ENCODE measurements at places on chromosomes 7 and 10.

- DNase-seq: no peak
Measured at GRCh38 chr7:155722936-155723335, 78.5 kb downstream of the RBM33 start.

DNA sequence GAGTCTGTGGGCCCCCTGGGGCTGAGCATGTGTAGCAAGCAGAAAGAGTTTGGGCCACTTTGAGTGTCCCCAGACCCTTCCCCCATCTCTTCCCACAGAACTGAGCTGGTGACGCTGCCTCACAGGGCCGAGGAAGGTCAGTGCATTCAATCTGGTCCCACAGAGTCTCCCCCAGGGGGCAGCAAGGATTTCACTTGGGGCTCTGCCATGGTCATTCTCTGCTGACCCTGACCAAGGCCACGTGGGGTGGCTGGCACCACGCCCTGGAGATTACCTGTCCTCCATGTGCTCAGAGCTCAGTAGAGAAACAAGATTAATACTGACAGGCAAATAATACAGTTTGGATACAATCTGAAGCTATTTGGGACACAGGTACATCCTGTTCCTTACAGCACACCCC, 30.2 kb downstream of the ADRA2A start:
- no peak for DNase-seq

DNA sequence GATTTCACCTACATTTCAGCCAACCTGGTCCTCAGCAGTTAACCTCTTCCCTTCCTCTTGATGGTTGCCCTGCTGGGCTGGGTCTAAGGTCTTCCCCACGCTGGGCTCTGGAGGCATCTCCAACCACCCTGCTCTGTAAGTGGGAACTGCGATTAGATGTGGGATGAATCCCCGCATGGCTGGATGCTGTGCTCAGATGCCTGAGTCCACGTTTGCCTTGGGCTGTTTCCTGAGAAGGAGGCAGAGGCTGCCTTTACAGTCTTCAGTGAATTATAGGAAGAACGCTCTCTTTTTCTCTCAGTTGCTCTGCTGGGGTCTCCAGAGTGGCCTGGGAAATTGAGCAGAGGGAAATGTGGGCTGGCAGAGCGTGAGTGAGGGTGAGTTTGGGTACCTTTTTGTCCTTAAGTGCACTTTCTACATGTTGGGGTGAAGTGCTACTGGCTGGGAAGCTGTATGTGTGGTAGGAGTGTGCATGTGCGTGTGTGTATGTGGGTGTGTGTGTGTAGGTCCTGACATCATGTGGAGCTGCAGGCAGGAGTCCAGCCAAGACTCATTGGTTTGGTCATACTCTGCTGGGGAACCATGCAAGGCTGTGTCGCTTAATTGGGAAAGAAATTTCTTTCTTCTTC, 1.5 kb downstream of the GIMAP8 start:
- DNase-seq: no peak

- no peak for DNase-seq
Measured at GRCh38 chr7:29142021-29142727, 4.2 kb downstream of the CPVL start.

GRCh38 chr7:7119729-7120128, 62.6 kb upstream of the C1GALT1 start:
- DNase-seq: no peak

GRCh38 chr7:68474661-68475216, 1123.5 kb upstream of the AUTS2 start:
- no peak for DNase-seq

DNA sequence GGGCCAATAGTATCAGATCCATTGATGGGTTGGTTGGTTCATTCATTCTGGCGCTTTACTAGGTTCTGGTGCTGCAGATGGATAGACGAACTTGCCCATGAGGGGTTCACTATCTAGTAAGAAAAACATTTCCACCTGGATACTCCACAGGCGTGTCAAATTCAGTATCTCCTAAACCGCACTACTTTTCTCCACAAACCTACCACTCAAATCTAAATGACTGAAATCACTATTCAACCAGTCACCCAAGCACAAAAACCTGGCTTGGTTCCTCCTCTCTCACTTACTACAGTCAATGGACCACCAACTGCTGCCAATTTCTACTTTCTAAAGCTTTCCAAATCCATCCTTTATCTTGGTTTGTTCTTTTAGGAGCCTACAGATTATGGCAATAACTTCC, 572 bp downstream of the AGK start:
- DNase-seq: no peak

GRCh38 chr7:4561795-4562194, 120.3 kb upstream of the FOXK1 start:
- no peak for DNase-seq

- no peak for DNase-seq
Measured at GRCh38 chr7:545470-545869, 25.8 kb upstream of the PDGFA start.

DNA sequence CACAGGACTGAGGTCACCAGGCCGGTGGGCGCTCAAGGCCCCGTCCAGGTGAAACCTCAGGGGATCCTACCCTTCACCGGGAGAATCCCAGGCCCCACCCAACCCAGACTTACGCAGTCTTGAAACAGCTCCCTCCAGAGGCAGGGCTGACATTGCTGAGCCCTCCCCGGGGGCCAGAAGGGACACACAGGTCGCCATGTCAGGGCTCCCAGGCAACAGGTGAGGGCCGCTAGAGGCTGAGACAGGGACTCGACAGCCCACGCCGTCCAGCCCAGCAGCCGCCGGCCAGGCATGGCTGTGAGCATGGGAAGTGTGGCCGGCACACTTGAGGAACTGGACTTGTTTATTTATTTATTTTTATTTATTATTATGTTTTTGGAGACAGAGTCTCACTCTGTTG, 10.3 kb downstream of the MICALL2 start:
- DNase-seq: no peak

DNA sequence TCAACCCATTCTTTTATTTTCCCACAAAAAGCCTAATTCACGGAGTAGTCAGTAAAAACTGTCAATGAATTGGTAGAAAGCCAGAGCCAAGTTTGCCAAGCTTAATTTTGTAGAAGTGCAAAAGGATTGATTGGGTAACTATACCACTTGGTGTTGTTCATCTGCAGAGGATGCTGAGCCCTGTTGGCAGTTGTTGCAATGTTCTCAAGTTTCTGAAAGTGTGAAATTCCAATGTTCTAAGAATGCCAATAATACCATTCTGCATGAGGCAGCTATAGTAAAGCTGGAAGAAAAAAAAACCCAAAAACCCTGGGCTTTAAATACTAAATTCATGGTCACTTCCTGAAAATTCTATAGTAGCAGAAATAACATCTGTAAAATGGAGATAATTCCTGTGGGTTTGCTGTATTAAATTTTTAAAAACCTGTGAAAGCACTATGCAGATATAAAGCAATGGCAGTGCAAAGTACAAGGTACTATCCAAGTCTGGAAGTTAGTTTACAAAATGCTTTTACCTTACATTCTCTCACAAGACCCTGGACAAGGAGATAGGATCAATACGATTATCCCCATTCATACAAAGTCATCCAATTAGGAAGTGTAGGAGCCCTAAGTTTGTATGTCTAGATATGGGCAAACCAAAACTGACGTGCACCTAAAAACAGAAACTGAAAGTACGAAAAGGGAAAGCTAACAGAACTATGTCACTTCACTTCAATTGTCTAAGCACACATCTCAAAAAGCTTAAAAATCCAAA, 6.0 kb upstream of the PON1 start:
- no peak for DNase-seq

GRCh38 chr7:117132321-117133120, 179.2 kb downstream of the ST7 start:
- DNase-seq: no peak

DNA sequence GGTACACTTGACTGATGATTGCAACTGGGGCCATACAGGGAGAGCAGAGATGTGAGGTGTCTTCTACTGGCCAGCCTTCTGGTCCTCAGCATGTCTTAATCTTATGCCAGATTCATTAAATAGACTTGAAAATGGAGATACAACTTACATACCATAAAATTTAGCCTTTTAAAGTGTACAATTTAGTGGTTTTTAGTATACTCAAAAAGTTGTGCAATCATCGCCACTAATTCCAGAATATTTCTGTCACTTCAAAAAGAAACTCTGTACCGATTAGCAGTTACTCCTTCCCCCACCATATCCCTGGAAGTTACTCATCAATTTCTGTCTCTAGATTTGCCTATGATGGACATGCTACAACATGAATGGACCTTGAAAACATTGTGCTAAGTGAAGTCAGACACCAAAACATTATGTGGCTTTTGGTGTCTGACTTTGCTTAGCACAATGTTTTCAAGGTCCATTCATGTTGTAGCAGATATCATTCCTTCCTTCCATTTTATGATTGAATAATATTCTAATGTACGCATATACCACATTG, 53.0 kb downstream of the SH2D4B start:
- DNase-seq: no peak

DNA sequence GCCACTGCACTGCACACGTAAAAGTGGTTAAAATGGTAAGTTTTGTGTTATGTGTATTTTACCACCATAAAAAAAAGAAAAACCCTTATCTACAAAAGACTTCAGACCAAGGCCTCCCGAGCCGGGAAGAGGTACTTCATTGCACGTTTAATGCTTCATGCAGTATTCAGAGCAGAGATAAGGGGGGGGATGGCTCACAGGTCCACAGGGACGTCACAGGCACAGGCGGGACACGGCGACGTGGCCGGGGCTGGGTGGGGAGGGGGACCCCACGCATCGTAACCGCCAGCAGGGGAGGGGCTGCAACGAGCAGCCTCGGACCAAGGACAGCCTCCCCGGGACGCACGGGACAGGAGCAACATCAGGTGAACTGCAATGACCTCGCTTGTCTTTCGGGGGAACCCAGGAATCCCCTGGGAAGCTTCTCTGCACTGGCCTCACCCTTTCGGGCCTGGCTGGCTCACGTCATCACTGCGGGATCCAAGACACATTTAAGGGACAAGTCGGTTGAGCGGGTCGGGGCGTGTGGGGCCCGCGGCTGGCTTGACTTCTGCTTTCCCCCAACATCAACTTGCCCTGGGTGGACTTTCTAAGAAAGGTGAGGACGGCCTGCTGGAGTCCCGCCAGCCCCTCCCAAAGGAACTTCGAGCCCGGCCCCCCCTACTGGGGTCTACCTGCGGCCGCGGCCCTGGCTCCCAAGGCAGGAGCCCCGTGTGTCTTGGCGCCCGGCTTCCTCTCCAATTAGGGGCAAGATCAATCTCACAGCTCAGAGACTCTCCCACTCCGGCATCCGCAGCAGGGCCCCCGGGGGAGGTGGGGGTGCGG, 29.6 kb upstream of the PDGFA start:
- DNase-seq: no peak

DNA sequence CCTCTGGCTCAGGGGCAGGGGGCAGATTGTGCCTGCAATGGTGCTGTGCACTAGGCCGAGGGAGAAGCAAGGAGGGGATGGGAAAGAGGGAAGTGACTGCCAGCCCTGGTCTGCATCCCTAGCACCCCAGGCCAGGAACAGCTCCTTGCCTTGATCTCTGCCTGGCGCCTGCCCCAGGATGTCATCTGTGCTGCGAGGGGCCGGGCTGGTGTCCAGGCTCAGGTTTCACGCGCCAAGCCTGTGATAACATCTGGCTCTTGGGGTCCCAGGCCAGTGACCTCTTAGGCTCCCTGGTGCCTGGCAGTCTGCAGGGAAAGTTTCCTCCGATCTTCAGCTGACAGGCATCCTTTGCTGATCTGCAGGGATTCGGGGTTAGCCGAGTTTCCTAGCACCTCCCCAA, 193.5 kb upstream of the GPR26 start:
- no peak for DNase-seq

- DNase-seq: no peak
Measured at GRCh38 chr7:121019018-121019417, 30.5 kb downstream of the CPED1 start.

GRCh38 chr7:31096877-31097258, 44.8 kb downstream of the ADCYAP1R1 start:
- DNase-seq: no peak

GRCh38 chr10:132588301-132589013, 50.9 kb downstream of the INPP5A start:
- DNase-seq: no peak

GRCh38 chr7:21580073-21580521, 37.3 kb downstream of the DNAH11 start:
- no peak for DNase-seq

DNA sequence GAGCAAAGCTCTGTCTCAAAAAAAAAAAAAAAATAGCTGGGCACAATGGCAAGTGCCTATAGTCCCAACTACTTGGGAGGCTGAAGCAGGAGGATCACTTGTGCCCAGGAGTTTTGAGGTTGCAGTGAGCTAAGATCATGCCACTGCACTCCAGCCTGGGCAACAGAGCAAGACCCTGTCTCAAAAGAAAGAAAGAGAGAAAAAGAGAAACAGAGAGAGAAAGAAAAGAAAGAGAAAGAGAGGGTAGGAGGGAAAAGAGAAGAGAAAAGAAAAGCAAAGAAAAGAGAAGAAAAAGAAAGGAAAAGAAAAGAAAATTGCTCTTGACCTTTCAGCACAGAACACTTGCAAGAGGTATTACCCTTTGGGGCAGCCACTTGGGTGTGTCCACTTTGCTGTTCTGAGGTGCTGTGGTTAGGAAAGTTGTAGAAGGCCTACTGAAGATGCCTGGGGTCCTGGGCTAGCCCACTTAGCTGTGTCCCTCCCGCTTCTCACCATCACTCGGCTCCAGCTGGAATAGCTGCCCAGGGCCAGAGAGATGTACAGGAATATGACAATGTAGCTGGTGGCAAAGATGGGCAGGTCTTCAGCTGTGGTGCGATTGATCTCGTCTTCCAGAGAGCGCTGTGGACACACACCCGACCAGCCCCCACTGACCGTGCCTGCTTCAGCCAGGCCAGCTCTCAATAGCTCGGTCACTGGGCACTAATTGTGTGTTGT, 5.6 kb downstream of the NPC1L1 start:
- no peak for DNase-seq

DNA sequence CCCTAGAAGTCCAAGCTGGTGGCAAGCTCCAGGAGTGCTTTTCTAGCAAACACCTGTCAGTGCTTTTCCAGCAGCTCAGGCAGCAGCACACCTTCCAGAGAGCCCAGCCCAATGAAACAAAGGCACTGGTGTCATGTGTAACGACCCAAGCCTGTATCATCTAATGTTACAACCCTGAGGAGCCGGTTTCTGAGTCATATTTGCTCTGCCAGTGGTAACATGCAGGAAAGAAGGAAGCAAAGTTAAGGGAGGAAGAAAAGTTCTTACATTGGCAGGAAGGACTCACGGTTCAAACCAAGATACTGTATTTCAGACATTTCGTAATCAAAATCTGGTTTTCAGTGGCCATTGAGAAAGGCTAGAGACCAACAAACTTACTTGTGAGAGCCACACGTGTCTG, at the start of gene ANKRD22:
Gene ANKRD22, minus strand, starts transcription at position 139 of the 400 bp plus-strand sequence. CDS start 237 bp downstream, outside the sequence.
- DNase-seq: no peak

DNA sequence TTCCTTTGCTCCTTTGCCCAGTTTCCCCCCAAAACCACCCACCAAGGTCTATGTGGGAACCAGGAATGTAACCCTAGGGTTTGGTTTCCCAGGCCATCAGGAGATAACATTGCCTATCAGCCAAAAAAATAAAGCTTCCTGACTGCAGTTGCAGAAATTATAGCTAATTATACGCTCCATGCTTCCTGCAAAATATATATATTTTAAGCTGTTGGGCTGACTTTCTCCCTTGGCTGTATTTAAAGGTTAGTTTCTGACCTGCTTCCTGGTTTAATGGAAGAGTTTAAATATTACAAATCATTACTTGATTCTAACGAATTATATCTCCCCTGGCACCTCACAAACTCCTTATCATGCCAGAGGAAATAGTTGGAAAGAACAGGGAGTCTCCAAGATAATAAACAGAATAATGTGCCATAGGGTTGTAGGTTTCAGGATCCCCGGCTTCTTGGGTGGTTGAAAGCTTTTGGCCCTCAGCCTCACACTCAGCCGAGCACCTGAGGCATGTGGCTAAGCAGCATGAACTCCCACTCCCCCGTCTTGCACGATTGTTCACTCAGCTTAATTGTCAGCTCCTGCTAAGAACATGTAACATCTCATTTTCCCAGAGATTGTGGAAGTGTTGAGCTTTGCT, 79.9 kb downstream of the FZD1 start:
- DNase-seq: no peak

- DNase-seq: no peak
Measured at GRCh38 chr7:31788883-31789680, 102.1 kb downstream of the PPP1R17 start.

All from stimulated activated CD4-positive, alpha-beta T cell treated with anti-CD3 and anti-CD28 coated beads, TNF-alpha, amount 100 ng/mL, for 1 hour (primary cell).